ENCODE measurements at places on chromosomes 3 and 15. TPM values are rescaled to one million over a fixed set of nuclear protein-coding genes. Genes with fewer than 3 reads are reported as not detected.

The CLRN1 gene
- total RNA-seq, result not detected

GRCh38 chr15:100131321-100132224, 210.2 kb downstream of the ADAMTS17 start:
- peak overlapping the region; percentile 46 for H3K4me3 ChIP-seq
- H3K27me3 ChIP-seq, result no peaks in the 10 kb centered on the region
- H3K4me1 ChIP-seq, result peaks cover 9% of the 10 kb centered on the region
- peak overlapping the region; percentile 5 for H3K27ac ChIP-seq
- no peak for DNase-seq

The ZNF774 gene
- total RNA-seq, result 1.7 TPM

The ADAMTS7 gene
- total RNA-seq, result 4.6 TPM

The UCN2 gene
- not detected for total RNA-seq

DNA sequence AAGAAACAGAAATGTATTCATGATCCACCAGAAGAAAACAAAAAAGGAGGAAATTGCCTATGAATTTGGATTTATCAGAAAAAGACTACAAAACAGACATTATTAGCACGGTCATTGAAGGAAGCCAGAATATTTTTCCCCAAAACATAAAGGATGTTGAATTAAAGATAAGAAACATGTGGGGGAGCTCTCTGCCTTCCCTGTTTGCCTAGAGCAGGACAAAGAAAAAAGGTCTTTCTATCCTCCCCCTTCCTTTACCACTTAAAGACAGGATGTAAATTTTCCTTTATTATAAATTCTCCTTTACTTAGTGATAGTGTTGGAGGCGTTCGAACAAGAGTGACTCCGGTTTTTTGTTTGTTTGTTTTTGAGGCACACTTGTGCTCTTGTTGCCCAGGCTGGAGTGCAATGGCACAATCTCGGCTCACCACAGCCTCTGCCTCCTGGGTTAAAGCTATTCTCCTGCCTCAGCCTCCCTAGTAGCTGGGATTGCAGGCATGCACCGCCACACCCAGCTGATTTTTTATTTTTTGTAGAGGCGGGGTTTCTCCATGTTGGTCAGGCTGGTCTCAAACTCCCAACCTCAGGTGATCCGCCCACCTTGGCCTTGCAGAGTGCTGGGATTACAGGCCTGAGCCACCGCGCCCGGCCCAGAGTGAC, 14.9 kb upstream of the RPN1 start:
- DNase-seq, result no peak
- no peak overlapping the region for H3K4me3 ChIP-seq
- no peak overlapping the region for H3K27ac ChIP-seq
- H3K27me3 ChIP-seq, result no peaks in the 10 kb centered on the region

The HTR3E gene
- not detected for total RNA-seq

GRCh38 chr3:124059580-124059979, 67.7 kb upstream of the ROPN1 start:
- DNase-seq, result no peak
- H3K4me3 ChIP-seq, result no peak overlapping the region
- no peak overlapping the region for H3K27ac ChIP-seq
- H3K27me3 ChIP-seq, result no peaks in the 10 kb centered on the region
- H3K36me3 ChIP-seq, result no peaks in the 10 kb centered on the region

The BLOC1S6 gene
- 56.0 TPM for total RNA-seq

DNA sequence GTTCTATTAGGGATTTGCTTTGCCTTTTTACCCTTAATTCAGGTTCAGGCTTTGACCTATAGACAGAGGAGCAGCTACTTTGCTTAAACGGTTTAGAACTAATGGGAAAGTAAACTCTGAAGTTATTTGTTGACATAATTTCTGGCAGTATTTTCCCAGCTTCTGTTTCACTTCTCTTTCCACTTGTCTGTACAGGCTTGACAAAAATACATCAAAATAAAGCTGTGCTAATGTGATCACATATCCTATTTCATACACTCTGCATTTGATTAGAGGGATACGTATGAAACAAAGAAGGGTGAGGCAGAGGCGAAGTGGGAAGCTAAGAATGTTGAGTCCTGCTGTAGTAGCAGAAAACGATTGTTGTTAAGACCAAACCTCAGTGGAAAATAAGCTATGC, 389.1 kb upstream of the RARB start:
- no peaks in the 10 kb centered on the region for H3K27me3 ChIP-seq
- H3K4me3 ChIP-seq, result no peak overlapping the region
- no peaks in the 10 kb centered on the region for H3K36me3 ChIP-seq

- H3K4me3 ChIP-seq, result no peak overlapping the region
- H3K36me3 ChIP-seq, result no peaks in the 10 kb centered on the region
- DNase-seq, result no peak
- peaks cover 23% of the 10 kb centered on the region for H3K4me1 ChIP-seq
- no peaks in the 10 kb centered on the region for H3K27me3 ChIP-seq
These were observed 7.7 kb upstream of the RFTN1 start for GRCh38 chr3:16520970-16521881.

DNA sequence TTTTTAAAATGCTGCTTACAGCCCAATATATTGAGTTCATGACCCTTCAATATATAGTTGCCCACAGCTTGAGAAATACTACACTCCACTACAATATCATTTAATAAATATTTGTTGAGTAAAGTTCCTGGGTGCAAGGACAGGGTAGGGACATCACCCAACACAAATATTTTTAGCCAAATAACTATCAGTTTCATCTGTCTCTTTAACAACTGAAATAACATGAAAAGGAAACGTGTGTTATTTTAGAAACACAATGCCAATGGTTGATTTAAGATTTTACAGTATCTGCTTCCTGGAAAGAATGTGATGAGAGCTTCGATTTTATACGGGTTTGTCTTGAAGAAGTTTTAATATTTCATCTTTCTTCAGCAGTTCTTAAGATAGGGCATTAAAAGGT, 67.7 kb upstream of the CDV3 start:
- no peak overlapping the region for H3K27ac ChIP-seq
- no peaks in the 10 kb centered on the region for H3K27me3 ChIP-seq
- DNase-seq, result no peak
- no peaks in the 10 kb centered on the region for H3K4me1 ChIP-seq

DNA sequence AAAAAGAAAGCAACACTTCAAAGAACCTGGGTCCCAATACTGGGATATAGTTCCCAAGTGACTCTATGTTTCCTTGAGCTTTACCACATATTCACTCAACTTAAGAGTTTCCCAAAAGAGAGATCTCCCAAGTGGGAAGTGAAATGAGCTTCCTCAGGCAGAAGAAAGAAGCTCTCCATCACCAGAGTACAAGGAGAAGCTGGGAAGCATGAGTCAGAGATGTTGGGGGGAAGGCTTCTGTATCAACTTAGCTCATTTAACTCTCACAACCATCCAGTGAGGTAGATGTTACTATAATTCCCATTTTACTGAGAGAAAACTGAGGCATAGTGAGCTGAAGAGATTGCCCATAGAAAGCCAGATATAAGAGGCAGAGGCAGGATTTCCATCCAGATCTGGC, 47.0 kb upstream of the TRIM42 start:
- no peaks in the 10 kb centered on the region for H3K4me1 ChIP-seq
- no peaks in the 10 kb centered on the region for H3K27me3 ChIP-seq
- DNase-seq, result no peak
- H3K27ac ChIP-seq, result no peak overlapping the region

- H3K27me3 ChIP-seq, result no peaks in the 10 kb centered on the region
- no peak overlapping the region for H3K4me3 ChIP-seq
- H3K4me1 ChIP-seq, result no peaks in the 10 kb centered on the region
- no peaks in the 10 kb centered on the region for H3K36me3 ChIP-seq
These were observed 118.0 kb downstream of the ABI3BP start for GRCh38 chr3:100875239-100875638.

DNA sequence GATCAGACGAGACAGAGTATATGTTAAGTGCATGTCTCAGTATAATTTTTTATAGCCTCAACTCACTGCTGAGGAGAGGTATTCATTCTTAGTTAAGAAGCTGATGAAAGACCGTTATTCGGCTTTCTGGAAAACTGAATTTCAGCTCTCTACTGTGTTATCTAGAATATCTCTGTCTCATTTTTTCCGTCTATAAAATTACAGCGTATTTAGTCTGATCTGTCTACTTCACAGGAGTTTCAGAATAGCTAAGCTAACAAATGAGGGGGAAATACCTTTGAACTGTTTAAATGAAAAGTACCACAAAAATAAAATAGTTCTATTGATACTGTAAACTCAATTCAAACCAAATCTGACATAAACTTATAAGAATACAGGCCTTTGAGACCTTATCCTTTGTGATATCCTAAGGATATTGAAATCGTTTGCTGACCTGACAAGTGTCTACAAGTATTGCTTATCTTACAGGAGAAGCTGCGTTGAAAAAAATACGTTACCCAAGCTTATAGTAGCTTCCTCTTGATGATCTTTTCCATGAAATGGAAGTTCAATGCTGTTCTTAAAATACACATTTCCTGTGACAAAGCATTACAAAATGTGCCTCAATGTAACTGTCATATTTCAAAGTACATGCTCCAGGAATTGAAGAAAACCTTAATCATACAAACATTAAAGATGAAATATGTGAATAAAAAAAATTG, 104.6 kb downstream of the IL1RAP start:
- no peaks in the 10 kb centered on the region for H3K36me3 ChIP-seq
- H3K27me3 ChIP-seq, result no peaks in the 10 kb centered on the region
- H3K27ac ChIP-seq, result no peak overlapping the region
- no peaks in the 10 kb centered on the region for H3K4me1 ChIP-seq
- DNase-seq, result no peak

The ZNF385D gene
- 8.3 TPM for total RNA-seq

DNA sequence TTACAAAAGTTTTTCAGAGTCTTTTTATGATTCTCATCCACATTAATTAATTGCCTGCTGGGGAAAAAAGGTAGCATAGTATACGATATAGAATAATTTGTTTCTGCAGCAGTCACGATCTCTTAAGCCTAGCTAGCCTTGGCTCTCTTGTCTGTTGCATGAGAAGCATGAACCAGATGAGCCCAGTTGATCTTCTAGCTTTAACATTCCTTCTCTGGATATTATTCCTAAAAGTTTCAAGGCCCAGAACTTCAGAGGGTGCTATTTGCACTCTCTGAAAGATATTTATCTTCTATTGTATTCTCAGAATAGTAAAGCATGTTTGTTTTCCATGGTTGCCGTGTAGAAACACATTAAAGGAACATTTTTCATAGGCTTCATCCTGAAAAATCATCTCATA, 69.3 kb downstream of the BTLA start:
- DNase-seq, result no peak
- no peaks in the 10 kb centered on the region for H3K36me3 ChIP-seq
- no peaks in the 10 kb centered on the region for H3K27me3 ChIP-seq

The SLC35G2 gene
- total RNA-seq, result 5.0 TPM

The MKRN3 gene
- not detected for total RNA-seq

- H3K27me3 ChIP-seq, result no peaks in the 10 kb centered on the region
- no peak overlapping the region for H3K4me3 ChIP-seq
- DNase-seq, result no peak
- peaks cover 4% of the 10 kb centered on the region for H3K4me1 ChIP-seq
- no peak overlapping the region for H3K27ac ChIP-seq
These were observed 11.8 kb downstream of the CACNA1D start for GRCh38 chr3:53506110-53506762.

DNA sequence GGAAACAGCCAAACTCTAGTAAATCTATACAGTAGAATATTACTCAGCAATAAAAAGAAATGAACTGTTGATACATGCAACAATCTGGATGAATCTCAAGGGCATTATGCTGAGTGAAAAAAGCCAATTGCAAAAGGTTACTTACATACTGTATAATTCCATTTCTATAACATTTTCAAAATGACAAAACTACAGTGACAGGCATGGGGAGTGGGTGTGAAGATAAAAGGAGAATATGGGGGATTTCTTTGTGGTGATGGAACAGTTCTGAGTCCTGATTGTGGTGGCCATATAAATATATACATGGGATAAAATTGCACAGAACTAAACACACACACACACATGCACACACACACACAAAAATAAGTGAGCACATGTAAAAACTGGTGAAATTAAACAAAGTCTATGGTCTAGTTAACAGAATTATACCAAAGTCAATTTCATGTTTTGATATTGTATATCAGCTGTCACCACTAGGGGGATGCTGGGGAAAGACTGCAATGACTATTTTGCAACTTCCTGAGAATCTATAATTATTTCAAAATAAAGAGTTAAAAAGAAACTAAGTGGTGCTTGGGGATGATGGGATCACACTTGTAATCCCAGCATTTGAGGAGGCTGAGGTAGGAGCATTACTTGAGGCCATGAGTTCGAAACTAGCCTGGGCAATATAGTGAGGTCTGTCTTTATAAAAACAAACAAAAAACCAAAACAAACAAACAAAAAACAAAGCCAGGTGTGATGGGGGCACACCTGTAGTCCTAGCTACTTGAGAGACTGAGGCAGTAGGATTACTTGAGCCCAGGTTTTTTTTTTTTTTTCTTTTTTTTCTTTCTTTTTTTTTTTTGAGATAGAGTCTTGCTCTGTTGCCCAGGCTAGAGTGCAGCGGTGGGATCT, 66.0 kb downstream of the SPTSSB start:
- no peak overlapping the region for H3K27ac ChIP-seq
- no peak overlapping the region for H3K4me3 ChIP-seq
- no peaks in the 10 kb centered on the region for H3K4me1 ChIP-seq
- no peak for DNase-seq
- H3K36me3 ChIP-seq, result no peaks in the 10 kb centered on the region
